NCI-H2029 treated with DMSO at 0.1 percent for 48 hours (cell line): ENCODE measurements at places on chromosomes 7 and 10.

DNA sequence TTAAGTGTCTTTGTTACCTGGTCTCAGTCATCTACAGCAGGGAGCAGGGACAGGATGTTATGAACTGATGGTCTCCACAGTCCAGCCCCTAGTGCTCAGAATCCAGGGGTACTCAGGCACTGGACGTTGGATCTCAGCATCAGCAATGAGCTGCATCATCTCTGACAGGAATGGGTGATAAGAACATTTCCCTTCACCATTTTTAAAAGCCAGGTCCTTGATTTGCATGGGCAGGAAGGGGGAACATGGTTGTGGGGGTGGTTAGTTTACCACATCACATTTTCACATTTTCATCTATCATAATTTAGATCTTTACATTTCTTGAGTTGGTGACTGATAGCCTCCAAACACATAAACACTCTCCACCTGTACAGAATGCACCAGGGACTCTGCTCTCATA, 427.8 kb upstream of the NPVF start:
- no peak for DNase-seq

DNA sequence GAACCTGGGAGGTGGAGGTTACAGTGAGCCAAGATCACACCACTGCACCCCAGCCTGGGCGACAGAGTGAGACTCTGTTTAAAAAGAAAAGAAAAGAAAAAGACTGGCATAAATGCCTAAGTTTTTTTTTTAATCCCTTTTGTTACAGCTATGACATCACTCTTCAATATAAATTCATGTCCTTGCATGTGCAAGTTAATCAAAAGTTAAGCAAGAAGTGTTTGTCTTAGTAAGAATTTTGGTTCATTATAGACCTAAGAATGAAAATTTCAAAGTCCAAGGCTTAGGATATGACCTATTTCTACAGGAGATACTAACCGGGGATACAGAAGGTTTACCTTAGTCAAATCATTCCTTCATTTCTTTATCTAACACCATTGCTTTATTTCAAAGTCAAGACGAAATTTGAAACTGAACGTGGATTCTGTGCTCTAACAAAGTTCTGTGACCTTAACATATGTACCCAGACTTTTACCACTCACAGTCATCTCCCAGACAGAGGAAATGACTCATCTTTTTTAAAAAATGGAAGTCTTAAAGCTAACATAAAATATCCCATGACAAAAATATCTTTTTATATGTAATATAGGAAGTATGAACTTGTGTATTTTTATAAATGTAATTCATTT, 29.3 kb upstream of the ITGB8 start:
- DNase-seq, result no peak

DNA sequence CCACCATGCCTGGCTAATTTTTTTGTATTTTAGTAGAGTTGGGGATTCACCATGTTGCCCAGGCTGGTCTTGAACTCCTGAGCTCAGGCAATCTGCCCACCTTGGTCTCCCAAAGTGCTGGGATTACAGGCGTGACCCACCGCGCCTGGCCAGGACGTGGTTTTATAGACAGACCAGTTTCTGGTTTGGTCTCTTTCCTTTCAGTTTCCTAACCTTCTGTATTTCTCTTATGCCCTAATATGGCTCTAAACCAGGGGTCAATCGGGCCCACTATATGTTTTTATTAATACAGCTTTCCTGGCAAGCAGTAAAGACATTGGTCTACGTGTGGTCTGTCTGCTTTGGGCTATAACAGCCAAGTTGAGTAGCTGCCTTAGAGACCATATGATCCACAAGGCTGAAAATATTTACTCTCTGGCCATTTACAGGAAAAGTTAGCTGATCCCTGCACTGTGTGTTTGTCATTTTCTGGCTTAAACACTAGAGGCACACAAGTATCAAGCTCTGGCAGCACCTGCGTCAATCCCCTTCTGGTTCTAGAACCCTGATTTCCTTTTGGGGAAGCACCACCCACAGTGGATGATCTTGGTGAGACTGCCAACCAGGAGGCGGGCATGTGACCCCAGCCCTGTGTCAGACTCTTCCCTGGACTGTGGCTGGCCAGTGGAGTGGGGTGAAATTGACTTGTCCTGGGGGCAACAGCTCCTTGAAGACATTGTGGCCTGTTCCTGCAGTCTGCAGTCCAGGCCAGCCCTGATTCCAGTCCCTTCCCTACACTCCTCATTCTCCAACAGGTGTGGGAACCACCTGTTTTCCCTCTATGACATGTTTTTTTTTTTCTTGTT, 497.2 kb downstream of the PLXNA4 start:
- DNase-seq, result no peak

GRCh38 chr7:73865738-73866445, 4.9 kb downstream of the TMEM270 start:
- no peak for DNase-seq

GRCh38 chr10:70563230-70563629, 39.3 kb downstream of the PRF1 start:
- DNase-seq, result no peak

DNA sequence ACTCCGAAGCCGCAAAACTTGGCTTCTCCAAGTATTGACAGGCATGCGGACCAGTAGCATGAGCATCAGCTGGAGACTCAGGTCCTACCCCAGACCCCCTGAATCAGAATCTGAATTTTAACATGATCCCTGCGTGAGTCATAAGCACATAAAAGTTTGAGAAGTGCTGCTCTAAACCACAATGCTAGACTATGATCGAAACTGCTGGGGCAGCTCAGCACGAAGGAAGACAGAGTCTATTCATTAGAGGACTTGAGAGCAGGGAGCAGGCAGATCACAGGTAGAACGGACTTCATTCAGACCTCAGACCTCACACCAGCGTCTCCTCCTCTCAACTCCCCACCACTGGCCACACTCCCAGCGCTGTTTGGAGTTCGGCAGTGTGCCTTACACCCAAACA, 16.9 kb downstream of the CAMK2G start:
- DNase-seq, result no peak

GRCh38 chr7:70132226-70132851, 534.1 kb downstream of the AUTS2 start:
- no peak for DNase-seq

DNA sequence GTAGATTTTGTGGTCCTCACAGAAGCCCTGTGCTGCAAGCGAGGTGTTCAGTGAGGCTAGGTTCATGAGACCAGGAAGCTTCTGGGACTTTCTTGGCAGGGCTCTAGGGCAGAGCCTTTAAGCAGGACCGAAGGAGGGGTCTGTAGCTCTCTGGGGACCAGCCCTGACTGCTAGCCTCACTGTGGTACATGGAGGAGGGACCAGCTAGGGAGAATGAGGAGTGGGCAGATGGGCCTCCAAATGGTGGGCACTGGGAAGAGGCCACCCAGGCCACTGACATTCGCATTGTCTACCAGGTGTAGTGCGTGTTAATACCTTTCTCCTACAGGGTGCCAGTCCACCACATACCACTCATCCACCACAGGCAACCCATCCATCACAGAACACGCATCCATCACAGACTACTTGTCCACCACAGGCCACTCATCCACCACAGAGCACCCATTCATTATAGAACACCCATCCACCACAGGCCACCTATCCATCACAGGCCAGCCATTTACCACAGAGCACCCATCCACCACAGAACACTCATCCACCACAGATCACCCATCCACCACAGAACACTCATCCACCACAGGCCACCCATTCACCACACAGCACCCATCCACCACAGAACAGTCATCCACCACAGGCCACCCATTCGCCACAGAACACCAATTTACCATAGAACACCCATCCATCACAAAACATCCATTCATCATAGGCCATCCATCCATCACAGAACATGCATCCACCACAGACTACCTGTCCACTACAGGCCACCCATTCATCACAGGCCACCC, 31.6 kb upstream of the ZNF488 start:
- DNase-seq, result no peak

DNA sequence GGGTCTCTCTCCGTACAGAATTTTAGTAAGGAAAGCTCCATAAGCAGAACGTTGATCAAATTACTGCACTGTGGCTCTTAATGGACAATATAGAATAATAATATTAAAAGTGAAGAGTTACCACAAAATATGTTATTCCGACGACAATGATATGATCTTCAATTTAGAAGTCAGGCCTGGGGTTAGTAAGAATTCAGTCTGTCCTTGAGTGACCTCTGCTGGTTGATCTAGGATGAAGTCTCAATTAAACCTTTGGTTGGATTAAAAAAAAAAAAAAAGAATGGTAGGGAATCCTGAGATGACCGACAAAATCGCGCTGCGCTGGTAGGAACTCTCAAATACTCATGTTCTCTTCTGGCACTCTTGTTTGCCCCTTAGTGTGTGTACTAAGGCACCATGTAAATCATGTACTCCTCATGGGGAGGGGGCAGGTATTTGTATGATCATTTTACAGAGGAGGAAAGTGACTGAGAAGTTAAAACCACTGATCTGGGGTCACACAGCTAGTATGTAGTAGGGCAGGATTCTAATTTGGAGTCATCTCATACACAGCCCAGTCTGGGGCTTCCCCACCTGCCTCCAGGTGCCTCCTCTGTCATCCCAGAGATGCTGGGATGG, 161.3 kb upstream of the NPVF start:
- DNase-seq, result peak; percentile 28

DNA sequence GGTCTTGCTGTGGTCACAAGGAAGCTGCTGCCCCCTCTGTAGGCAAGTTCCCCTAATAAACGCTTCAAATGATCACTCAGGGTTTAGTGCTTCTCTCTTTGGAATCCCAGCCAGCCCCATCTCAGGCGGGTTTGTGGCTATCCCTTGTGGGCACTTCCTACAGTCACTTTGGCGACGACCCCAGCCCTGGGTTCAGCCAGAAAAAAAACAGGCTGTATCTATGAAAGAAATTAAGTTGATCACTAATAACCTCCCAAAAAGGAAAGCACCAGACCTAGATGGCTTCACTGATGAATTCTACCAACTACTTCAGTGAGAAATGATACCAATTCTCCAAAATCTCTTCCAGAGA, 208.2 kb downstream of the MAD1L1 start:
- DNase-seq, result no peak
